ENCODE measurements at places on chromosomes 3 and 15. TPM values are rescaled to one million over a fixed set of nuclear protein-coding genes. Genes with fewer than 3 reads are reported as not detected.

The TLR9 gene
- not detected for total RNA-seq

The NUTM1 gene
- total RNA-seq, result not detected

The CDHR4 gene
- not detected for total RNA-seq

The PCBP4 gene
- 75.3 TPM for total RNA-seq

The IL17RC gene
- 19.5 TPM for total RNA-seq

The CPB1 gene
- not detected for total RNA-seq

The CTXN2 gene
- not detected for total RNA-seq

The CCDC39 gene
- not detected for total RNA-seq

GRCh38 chr3:144989807-144990206, 1018.2 kb downstream of the DIPK2A start:
- no peak for DNase-seq

DNA sequence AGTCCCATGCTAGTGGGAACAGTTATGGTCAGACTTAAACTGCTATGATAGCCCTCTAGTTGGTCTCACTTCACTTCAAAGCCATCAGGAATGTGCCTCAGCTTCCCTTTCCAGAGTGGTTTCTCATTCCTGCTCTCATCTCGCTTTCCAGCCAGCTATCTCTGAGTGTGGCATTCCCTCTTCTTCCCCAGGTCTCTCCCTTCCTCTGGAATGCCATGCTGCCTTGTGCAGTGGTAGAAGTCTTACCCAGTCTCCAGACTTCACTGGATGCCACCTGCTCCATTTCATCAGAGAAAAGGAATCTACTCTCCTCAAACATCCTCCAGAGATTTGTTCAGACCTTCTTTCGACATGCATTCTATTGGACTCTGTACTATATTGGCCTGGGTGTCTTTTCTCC, 83.0 kb downstream of the AGBL1 start:
- DNase-seq, result no peak

DNA sequence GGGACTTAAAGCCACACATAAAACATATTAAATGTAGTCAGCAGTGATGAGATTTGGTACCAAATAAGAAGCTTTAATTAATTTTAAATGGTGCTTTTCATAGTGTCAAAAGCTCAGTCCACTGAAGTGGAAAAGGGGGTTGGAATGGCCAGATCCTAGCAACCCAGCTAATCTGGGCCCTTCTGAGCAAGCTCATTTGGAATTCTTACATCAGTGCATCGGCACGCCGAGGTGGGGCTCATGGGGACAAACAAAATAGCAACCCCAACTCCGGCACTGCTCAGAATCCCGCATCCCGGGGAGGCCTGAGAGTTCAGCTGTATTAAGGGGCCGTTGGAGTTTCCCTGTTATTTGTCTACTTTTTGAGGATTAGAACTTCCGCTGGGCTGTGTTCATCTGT, 526.4 kb downstream of the SOX2 start:
- no peak for DNase-seq

- no peak for DNase-seq
These were observed 6.1 kb downstream of the CRTAP start for GRCh38 chr3:33119891-33120290.

GRCh38 chr3:149142682-149143081, 13.2 kb downstream of the HPS3 start:
- no peak for DNase-seq

- no peak for DNase-seq
These were observed 20.4 kb upstream of the NFKBIZ start for GRCh38 chr3:101828691-101829436.

DNA sequence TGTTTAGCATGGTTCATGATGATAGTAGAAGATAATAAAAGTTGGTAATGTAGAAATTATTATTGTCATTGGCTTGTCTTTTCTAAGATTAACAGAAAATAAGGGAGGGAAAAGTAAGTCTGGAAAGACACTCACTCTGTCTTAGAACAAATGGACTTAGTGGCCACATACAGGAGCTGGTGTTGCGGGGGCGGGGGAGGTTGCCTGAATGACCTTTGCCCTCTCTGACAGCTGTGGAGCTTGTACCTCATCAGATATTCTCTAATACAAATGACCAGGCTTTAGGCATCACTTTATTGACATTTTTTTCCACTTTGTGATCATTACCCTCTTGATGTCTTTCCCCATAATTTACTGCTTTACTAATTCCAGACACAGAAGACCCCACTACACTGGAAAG, 5.9 kb downstream of the TAGLN3 start:
- no peak for DNase-seq

- no peak for DNase-seq
These were observed 249.3 kb upstream of the VEPH1 start for GRCh38 chr3:157752554-157752953.

DNA sequence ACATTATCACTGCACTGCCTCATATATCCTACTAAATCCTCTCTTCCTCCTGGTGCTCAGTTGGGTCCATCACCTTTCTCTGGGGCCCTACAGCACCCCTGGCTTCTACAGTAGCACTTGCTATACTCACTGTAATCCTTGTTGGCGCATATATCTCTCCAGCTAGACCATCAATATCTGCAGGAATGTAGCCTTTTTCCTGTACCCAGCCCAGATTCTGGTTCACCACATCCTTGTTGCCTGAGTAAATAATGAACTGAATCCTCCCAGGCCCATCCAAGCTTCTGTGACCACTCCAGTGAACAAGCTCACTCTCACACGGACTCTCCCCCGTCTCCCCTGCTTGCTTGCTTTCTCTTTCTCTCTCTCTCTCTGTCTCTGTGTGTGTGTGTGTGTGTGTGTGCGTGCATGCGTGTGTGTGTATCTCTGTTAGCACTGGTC, 62.5 kb upstream of the LIPC start:
- DNase-seq, result peak; percentile 60

DNA sequence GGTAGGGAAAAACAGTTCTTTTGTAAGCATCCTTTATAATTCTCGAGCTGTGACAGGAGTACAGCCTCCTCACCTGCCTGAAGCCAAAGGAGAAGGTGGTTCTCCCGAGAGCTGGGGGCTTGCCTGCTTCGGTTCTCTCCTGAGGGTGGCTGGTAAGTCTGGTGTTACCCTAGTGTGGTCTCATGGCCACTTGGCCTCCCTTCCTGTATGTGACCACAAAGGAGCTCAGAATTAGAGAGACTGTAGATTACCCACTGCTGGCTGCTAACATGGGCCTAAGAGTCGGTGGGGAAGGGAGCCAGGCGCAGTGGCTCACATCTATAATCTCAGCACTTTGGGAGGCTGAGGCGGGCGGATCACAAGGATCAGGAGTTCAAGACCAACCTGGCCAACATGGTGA, 12.6 kb downstream of the PDHB start:
- no peak for DNase-seq

GRCh38 chr3:168024537-168024941, 71.2 kb downstream of the GOLIM4 start:
- DNase-seq, result peak; percentile 66

- DNase-seq, result no peak
These were observed 114.2 kb downstream of the HCN4 start for GRCh38 chr15:73254598-73254997.

GRCh38 chr3:20078194-20078714, 38.0 kb downstream of the KAT2B start:
- DNase-seq, result no peak

- peak; percentile 92 for DNase-seq
These were observed 237.0 kb downstream of the UACA start for GRCh38 chr15:70526221-70526973.

DNA sequence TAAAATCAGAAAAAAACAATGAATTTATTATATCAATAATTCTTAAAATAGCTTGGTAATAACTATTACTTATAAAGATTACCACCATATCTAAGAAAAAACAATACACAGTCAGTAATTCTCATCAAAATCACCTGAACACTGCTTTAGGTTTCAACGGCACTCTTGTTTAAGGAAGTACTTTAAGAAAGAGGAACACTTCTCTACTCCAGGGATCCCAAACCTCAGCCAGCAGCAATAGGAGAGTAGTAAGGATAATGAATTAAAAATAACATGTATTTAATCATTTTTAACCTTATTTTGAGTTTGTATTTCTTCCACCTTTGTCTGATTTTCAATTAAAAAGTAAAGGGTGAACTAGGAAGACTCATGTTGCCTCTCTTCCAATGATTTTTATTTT, 494.0 kb upstream of the NR2F2 start:
- no peak for DNase-seq

DNA sequence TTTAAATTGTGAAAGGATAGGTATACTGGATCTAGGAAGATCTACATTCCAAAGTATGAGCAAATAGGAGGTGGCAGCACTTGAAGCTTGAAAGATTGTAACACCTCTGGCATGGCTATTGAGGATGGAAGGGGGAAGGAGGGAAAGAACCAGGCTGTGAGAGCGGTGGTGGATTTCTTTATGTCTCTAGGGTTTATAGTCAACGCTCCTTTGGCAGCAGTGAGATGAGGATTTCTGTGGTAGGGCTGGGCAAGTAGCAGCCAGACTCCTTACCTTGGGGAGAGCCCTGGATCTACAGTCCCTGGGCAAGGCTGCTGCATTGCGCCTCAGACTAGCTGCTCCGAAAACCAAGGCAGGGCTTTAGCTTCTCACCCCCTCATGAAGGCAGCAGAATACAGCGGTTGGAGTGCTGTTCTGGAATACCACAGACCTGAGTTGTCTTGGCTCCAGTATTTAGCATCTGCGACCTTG, 53.2 kb downstream of the MEF2A start:
- DNase-seq, result no peak

DNA sequence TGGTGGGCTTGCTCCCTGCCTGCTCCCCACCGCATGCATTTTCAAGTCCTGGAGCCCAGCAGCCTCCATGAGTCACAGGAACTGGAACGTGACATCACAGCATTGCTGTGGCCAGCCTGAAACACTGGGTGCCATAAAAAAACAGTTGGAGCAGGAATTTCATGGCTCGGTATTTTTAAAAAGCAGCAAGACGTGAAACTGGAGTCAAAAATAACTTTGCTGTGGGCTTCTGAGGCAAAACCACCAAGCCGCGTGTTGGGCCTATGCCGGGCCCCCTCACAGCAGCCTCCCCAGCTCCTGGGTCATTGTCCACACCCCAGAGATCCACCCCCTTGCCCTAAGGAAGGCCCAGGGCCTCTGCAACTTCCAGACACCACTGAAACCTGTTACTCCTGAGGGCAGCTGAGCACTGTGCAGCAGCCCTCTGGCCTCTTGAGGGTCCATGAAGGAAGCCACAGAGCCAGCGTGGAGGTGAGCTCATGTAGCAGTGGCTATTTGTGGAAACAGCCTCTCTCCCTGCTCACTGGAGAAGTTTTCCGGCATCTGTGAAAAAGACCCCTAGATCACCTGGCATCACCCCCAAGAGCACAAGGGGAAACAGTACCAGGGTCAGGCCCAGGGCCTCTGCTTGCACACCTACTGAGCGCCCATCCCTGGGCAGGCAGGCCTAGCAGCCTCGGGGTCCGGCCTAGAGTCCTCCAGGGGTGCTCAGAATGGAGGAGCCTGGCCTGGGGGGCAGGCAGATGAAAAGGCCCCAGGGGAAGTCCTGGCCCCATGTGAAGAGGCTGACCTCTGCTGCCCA, 34.0 kb upstream of the DUSP7 start:
- peak; percentile 77 for DNase-seq

DNA sequence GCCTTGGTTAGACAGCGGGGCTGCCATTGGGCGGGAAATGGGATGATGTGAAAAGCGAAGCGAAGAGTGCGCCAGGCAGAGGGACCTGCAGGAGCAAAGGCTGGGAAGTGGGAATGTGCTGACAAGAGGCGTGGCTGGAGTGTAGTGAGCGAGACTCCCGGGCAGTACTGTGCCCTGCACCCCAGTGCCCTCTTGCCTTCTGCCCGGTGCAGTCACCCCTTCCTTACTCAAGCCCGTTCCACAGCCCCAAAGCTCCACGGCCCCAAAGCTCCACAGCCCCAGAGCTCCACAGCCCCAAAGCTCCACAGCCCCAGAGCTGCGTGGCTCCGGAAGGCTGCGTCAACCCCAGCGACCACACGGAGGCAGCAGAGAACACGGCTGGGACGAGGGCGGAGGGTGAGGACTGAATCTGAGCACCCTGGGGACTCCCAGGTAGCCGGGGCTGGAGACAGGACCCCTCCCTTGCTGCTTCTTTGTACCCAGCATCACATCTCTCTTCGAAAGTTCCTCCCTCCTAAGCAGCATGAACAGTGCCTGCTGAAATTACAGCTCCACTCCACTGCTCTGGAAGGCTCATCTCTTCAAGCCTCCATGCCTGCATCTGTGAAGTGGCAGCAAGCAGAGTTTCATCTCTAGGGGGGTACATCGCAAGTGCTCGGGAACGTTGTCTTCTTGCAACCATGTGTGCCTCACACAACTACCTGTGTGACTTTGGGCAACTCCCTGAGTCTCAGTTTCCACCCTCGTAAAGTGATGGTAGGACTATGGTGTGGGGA, 108.9 kb downstream of the FBLN2 start:
- DNase-seq, result no peak

DNA sequence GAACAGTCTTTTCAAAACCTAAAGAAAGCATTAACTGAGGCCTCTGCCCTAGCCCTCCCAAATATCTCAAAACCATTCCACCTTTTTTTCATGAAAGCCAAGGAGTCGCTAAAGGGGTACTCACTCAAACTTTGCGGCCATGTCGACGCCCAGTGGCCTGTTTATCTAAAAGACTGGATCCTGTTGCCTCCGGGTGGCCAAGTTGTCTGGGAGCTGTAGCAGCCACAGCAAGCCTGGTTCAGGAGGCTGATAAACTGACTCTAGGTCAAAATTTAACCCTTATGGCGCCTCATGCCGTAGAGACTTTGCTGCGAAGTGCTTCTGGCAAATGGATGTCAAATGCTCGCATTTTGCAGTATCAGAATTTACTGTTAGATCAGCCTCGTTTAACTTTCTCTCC, 39.5 kb downstream of the ZBTB11 start:
- DNase-seq, result no peak

DNA sequence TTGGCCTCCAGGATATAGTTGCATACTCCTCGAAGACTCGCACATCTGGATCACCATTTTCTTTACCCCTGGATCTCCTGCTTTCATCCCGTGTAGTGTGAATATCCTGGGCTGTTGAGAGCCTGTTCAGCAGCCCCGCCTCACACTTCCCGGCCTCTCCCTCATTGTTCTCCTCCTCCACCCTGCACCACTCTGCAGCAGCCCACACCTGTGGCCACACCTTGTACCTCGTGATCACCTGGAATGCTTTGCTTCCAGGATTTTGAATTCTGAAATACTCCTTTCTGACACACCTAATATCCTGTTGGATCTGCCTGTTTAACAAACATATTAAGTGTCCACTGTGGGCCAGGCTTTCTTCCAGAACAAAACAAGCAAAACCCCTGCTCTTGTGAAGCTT, 14.4 kb downstream of the ABHD17C start:
- no peak for DNase-seq

DNA sequence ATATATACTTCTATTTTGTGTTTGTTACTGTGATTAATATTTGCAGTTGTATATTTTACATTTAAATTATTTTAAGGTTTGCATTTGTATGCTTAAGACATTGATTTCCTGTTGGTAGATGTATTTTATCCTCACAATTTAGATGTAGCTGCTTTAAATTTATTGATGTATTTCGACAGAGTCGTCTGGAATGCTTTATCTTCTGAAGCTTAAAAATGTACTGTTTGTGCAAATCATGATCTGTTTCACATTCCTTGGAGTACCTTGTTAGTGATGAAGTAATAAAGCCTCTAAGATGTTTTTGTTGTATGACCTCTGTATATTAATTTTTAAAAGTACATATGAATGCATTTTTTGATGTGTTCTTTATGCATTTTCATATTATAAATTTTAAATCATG, 1.9 kb downstream of the CHD2 start:
- DNase-seq, result no peak

- DNase-seq, result no peak
These were observed 285.0 kb downstream of the CLSTN2 start for GRCh38 chr3:140219923-140220452.

- peak; percentile 28 for DNase-seq
These were observed 14.6 kb upstream of the PLA2G4E start for GRCh38 chr15:42035435-42035761.

- DNase-seq, result no peak
These were observed 787 bp downstream of the TRPM1 start for GRCh38 chr15:31100738-31101137.

All from SJSA1 (cell line).